Right lung (tissue), 10 donors: ENCODE measurements at places on chromosomes 5 and 9. TPM values are rescaled to one million over a fixed set of nuclear protein-coding genes. Genes with fewer than 3 reads are reported as not detected.

Gene GCNT4
- 0.90 TPM for polyA plus RNA-seq

Gene GABRA6
- polyA plus RNA-seq = not detected

Gene TAF11L10
- not detected for polyA plus RNA-seq

Gene PCDHB13
- 6.0 TPM for polyA plus RNA-seq

Gene CCNJL
- polyA plus RNA-seq = 7.9 TPM
